Keratinocyte (primary cell): ENCODE measurements at places on chromosomes 5 and 9. TPM values are rescaled to one million over a fixed set of nuclear protein-coding genes. Genes with fewer than 3 reads are reported as not detected.

NR6A1 gene
- 1.1 to 1.9 TPM (median 1.8 TPM) in 3 replicates for polyA plus RNA-seq

PRR16 gene
- polyA plus RNA-seq, result 0.05 to 0.23 TPM (median 0.20 TPM) in 3 replicates

DNA sequence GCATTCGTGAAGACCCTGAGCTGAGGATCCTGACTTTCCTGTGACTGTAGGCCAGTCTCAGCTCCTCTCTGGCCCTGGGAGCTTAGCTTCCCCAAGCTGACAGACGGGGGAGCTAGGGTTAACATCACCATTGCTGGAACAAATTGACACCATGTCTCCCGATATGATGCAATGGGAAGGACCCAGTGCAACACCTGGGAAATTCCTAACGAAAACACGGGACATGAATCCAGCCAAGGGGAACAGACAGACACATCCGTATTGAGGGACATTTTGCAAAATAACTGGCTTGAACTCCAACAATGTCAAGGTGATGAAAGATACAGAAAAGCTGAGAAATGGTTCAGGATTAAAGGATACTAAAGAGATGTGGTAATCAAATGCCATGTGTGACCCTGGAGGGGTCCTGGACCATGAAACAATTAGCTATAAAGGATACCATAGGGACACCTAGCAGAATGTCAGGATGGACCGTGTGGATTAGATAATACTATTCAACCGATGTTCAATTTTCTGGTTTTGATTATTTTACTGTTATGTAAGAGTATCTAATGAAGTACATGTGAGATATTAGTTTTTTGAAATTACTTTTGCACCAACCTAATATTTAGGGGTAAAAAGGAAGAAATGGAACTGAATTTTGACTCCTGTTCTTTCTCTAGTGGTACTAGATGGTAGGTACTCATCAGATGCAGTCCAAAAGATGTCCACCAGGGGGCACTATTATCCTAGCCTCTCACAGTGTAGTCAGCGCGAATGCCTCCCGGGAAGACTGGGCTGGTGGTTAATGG lies 52.7 kb downstream of the NDST1 start:
- peaks cover 6% of the 10 kb centered on the region for H3K4me1 ChIP-seq
- H3K27me3 ChIP-seq, result no peaks in the 10 kb centered on the region
- H3K4me3 ChIP-seq, result no peak overlapping the region
- peak; percentile 81 for DNase-seq

DNA sequence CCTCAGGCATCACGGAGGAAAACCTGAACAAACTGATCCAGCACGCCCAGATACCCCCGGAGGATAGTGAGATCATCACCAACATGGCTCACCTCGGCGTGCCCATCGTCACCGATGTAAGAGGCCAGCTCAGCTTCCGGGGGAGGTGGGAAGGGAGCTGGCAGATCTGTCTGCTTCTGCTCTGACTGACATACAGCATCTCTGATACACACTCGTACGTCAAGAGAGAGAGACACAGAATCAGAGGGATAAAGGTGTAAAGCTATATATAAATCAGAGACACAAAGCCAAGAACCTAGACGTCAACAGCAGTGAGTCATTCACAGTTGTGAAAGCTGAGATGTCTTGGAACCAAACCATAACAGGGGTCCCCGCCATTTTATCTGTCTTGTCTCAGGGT lies 30.1 kb upstream of the CFAP157 start:
- H3K27ac ChIP-seq, result no peak overlapping the region
- no peaks in the 10 kb centered on the region for H3K4me1 ChIP-seq
- H3K27me3 ChIP-seq, result no peaks in the 10 kb centered on the region

- H3K4me1 ChIP-seq, result no peaks in the 10 kb centered on the region
- no peak for DNase-seq
- no peaks in the 10 kb centered on the region for H3K27me3 ChIP-seq
Observed at GRCh38 chr9:125425170-125425897, 163.7 kb downstream of the GAPVD1 start.

DNA sequence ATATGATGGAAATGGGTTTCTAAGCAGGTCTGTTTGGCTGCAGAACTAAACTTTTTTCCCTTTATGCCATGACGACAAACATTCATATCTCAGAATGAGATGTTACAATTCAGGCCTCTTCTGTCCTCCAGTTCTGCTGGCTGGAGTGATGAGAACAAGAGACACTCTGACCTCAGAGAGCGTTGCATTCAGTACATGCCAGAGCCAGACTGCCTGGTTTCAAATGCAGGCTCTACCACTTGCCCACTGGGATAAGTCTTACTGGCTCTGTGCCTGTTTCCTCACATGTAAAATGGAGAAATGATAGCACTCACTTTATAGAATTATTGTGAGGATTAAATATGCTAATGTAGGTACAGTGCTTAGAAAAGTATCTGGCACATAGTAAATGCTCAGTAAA lies 24.8 kb upstream of the TOMM5 start:
- H3K4me3 ChIP-seq, result no peak overlapping the region
- H3K27me3 ChIP-seq, result no peaks in the 10 kb centered on the region
- H3K27ac ChIP-seq, result no peak overlapping the region
- H3K36me3 ChIP-seq, result no peaks in the 10 kb centered on the region
- DNase-seq, result no peak

GRCh38 chr5:22614486-22615094 lies 238.6 kb downstream of the CDH12 start:
- no peaks in the 10 kb centered on the region for H3K4me1 ChIP-seq
- H3K4me3 ChIP-seq, result no peak overlapping the region
- no peak for DNase-seq
- no peak overlapping the region for H3K27ac ChIP-seq

- H3K4me3 ChIP-seq, result no peak overlapping the region
- H3K4me1 ChIP-seq, result peaks cover 32% of the 10 kb centered on the region
- H3K36me3 ChIP-seq, result no peaks in the 10 kb centered on the region
- H3K27ac ChIP-seq, result no peak overlapping the region
- no peak for DNase-seq
- H3K27me3 ChIP-seq, result no peaks in the 10 kb centered on the region
Observed at GRCh38 chr5:130526708-130527107, 622.4 kb downstream of the CHSY3 start.

GRCh38 chr9:121499427-121500164 lies at the start of gene GGTA1:
Gene GGTA1 (minus strand): TSS chr9:121499844. CDS start chr9:121467922, 31,922 bp downstream.
- peak within 1 kb of the TSS; percentile 58 for H3K4me3 ChIP-seq
- peaks cover 18% of the 10 kb centered on the region for H3K27me3 ChIP-seq
- H3K27ac ChIP-seq, result no peak within 1 kb of the TSS
- no peaks in the 10 kb centered on the region for H3K36me3 ChIP-seq
- H3K4me1 ChIP-seq, result peaks cover 18% of the 10 kb centered on the region
- no peak for DNase-seq

DNA sequence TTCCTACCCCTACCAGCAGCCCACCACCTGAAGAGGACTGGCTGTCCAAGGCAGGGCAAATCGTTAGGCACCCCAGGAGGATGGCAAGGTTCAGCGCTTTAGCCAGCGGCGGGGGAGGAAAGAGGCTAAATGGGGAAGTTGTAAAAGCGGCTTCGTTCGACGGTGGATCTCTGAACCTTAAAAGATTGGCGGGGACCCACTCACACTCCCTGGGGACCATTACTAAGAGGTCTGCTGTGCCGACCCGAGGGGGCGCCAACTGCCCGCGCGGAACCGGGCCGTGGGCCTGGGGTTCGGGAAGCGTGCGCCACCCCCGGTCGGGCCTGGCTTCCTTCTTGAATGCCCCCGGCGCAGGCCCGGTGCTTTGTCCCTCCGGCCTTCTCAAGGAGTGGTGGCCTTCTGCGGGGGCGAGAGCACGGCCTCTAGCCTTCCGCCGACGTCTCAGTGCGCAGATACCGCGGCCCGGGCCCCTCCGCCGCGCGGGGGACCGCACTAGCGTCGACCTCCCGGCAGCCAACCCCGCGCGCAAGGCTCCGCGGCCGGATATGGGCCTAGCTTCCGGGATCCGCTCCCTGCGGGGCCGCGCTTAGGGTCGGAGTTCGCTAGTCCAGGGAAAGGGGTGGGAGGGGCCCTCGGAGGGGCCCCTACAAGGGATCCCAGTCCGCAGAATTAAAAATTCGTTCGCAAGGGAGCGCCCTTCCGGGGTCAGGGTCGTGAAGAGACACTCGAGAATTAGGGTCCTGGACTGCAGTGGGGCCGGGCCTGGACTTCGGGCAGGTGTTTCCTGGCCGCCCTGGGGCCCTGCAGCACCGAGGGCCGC lies 10.5 kb downstream of the NR2F1-AS1 start:
- H3K27me3 ChIP-seq, result peaks cover 73% of the 10 kb centered on the region
- H3K4me3 ChIP-seq, result no peak overlapping the region
- peaks cover 2% of the 10 kb centered on the region for H3K4me1 ChIP-seq
- DNase-seq, result no peak
- no peak overlapping the region for H3K27ac ChIP-seq
- H3K36me3 ChIP-seq, result no peaks in the 10 kb centered on the region

DNA sequence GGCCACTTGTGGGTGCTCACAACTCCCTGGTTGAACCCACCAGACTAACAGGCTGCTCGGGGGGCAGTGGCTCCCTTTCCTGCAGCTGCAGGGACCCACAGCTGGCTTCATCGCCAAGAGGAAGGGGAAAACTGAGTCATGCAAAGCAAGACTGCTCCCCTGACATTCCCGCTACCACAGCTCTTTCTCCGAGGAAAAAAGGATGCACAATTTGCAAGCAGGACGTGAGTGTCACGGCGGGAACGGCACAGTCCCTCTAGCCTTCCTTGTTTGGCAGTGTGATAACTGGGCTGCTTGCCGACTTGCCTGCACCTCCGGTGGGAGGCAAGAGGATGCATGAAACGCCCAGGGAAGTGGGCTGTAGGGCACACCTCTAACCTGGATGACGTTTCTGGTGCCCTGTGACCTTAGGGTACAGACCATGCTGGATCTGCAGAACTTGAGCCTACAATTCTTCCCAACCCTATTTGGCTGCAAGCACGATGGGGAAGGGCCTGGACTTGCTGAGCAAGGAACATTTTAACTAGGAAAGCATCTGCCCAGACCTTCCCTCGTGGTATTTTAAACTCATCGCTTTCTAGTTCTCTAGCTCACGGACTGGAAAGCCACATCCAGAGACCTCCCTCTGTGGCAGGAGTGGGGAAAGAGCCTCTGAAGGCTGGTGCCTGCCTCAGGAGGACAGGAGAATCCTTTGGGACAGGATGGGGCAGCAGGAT lies 7.8 kb downstream of the SH3PXD2B start:
- no peak for DNase-seq
- H3K27me3 ChIP-seq, result no peaks in the 10 kb centered on the region
- H3K4me1 ChIP-seq, result peaks cover 28% of the 10 kb centered on the region
